Breast epithelium (tissue), 4 donors: ENCODE measurements at places on chromosomes 7 and 10. TPM values are rescaled to one million over a fixed set of nuclear protein-coding genes. Genes with fewer than 3 reads are reported as not detected.

GRCh38 chr7:70298780-70299471 lies 700.7 kb downstream of the AUTS2 start:
- no peak for DNase-seq

DNA sequence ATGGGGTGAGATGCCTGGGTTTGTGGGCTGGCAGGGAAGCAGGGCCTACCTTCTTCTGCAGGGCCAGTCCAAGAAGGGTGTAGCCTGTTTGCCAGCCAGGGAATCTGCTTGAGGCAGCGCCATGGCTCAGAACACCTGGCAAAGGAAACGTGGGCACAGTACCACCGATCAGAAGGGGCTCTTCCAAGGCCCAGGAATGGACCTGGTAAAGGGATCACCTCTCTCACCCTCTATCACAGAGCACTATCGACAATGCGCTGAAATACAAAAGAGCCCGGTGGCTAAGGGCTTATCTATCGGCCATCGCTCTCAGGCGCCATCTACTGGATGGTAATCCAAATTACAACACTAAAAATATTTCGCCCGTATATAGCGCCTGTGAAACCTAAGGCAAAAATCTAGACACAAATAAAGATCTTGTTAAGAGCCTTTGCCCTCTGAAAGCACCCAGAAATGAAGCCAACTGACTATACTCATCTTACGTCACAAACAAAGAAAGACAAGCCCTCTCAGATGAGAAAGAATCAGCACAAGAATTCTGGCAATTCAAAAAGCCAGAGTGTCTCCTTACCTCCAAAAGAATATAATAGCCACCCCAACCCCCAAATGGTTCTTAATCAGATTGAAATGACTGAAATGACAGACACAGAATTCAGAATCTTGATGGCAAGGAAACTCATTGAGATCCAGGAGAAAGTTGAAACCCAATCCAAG lies 217.8 kb upstream of the HPS1 start:
- DNase-seq = no peak

DNA sequence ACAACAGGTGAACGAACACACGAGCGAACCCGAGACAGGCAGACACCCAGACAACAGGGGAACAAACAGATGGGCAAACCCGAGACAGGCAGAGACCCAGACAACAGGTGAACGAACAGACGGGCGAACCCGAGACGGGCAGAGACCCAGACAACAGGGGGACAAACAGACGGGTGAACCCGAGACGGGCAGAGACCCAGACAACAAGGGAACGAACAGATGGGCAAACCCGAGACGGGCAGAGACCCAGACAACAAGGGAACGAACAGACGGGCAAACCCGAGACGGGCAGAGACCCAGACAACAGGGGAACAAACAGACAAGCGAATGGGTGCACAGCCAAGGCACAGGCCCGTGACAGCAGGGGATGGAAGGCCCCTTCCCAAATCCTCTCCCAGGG lies 264.7 kb downstream of the ELFN1 start:
- no peak for DNase-seq

Gene UTF1
- not detected for total RNA-seq

GRCh38 chr10:31207636-31208035 lies 111.4 kb upstream of the ZEB1 start:
- DNase-seq = no peak

DNA sequence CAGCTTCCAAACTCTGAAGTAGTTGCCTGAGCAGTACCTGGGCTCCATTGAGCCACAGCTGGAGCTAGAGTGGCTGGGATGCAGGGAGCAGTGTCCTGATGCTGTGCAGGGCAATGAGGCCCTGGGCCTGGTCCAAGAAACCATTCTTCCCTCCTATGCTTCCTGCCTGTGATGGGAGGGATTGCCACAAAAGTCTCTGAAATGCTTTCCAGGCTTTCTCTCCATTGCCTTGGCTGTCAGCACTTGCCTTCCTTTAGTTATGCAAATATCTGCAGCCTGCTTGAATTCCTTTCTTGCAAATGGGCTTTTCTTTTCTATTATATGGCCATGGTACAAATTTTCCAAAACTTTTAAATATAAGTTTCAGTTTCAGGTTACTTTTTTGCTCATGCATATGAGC lies 972.2 kb upstream of the MBL2 start:
- DNase-seq = no peak

- DNase-seq = no peak
Observed at GRCh38 chr10:110843031-110843430, 28.7 kb upstream of the PDCD4 start.

Gene UPK3B
- total RNA-seq = 5.9 TPM

DNA sequence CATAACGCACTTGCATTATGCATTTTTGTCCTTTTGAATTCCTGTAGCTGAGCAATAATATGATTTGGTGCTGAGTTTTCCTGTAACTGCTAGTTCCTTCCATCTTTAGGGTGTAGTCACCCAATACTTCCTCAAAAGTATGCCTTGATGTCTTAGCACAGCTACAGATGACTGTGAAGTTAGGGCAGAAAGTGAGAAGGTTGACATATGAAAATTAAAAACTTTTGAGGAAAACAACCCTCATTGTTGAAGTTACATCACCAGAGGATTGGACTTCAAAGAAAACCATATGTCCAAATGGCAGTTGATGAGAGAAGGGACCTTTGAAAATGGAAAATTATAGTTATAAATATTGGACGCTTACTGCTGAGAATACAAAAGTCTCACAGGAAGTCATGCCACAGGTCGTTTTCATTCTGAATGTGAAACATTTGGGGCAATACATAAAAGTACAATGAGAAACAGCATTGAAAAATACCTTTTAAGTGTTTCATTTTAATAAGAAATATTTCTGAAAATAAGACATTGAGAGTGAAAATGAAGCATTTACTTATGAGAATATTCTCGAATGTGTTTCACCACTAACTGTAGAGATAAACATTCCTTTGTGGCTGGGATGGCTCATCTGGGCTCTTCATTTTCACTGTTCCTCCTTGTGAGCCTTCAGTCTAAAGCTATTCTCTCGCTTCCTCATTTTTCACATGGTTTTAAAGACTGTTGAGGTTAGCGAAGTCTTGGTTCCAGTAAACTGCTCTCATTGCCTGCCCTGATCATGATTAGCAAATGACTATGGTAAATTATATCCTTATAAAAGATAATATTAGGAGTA lies 61.4 kb upstream of the NME8 start:
- DNase-seq = no peak

DNA sequence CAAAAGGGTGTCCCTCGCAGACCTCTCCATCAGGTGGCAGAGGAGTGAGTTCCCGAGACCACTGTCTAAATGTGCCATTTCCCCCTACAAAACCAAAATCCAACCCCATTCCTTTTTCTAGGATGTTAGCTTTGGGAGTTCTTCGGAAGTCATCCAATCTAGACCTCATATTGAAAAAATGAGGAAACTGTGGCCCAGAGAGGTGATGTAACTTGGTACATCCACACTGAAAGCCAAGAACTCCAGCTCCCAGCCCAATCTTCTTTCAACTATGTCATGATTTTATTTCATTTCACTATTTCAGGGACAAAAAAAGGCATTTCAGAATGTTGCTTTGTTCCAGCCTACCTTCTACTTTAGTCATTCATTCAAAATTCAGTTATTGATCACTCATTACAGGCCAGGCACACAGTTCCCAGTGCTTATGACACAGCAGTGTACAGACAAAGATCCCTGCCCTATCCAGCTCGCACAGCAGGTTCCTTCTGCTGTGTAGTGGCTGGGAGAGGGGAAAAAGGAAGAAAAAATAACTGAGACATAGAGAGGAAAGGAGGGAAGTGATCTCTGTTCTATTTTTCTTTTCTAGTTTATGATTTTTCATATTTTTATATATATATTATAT lies 35.8 kb downstream of the SCRN1 start:
- no peak for DNase-seq

Gene EPC1
- 60.0 TPM for total RNA-seq

DNA sequence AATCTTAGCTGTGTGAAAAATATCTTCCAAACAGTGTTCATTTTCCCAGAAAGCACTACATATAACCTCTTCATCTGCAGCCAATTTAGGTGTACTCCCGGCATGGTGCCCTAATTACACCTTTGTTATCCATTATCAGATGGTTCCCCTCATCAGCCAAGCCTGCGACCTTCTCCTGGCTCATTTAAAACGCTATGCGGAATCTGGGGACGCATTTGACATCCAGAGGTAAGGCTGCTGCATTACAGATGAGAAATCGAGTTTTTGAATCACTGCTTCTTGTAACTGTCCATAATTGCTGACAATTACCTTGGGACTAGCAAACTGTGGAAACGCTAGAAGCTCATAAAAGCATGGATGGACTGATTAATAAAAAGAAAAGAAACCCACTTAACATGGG lies 109.5 kb downstream of the PARP12 start:
- no peak for DNase-seq

GRCh38 chr7:100585511-100586265 lies at the start of gene LRCH4:
Gene LRCH4, minus strand, starts transcription at chr7:100586129. Its CDS starts 29 bp downstream, at chr7:100586100.
- peak; percentile 56 for DNase-seq

GRCh38 chr10:6065835-6066234 lies 3.7 kb upstream of the IL2RA start:
- DNase-seq = no peak

- DNase-seq = no peak
Observed at GRCh38 chr7:103240806-103241205, 56.4 kb upstream of the PMPCB start.

- DNase-seq = no peak
Observed at GRCh38 chr7:111229916-111230315, 139.0 kb downstream of the LRRN3 start.

DNA sequence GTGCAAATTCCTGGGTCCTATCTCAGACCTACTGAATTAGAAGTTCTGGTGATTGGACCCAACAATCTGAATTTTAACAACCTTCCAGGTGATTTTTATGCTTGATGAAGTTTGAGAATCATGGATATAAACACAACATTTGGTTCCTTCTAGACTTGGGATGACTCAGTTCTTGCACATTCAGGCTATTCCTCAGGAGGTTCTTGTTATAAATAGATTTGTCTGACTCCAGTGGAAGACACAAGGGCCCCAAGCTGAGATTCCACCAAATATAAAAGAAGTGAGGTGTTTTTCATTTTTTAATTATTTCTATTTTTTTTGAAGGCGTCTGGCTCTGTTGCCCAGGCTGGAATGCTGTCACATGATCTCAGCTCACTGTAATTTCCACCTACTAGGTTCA lies 9.4 kb upstream of the TAS2R16 start:
- no peak for DNase-seq

GRCh38 chr10:72746426-72747363 lies 54.8 kb downstream of the MCU start:
- DNase-seq = no peak

DNA sequence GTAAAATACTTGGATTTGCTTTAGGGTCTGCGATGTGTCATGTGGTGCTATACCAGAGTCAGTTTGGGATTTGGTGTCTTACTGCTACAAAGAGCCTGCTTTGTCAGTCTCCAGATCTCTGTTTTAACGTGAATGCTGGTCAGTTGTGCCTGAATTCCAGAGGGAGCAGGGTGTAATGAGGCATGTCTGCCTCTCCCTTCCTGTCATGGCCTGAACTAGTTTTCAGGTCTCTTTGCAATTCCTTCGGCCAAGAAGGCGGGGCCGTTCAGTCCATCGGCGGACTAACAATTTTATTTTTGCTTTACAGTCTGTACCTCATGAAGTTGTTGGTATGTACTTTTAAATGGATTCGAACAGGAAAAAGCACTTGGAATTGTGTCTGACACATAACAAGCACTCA lies 465.1 kb upstream of the ADARB2 start:
- DNase-seq = no peak

- DNase-seq = no peak
Observed at GRCh38 chr10:26336979-26337378, 101.2 kb upstream of the APBB1IP start.

GRCh38 chr7:84524714-84525694 lies 330.4 kb upstream of the SEMA3A start:
- DNase-seq = no peak

Gene TMEM26
- 19.0 TPM for total RNA-seq

Gene KIF5B
- total RNA-seq = 115 TPM

GRCh38 chr7:73391396-73391795 lies 42.2 kb upstream of the FZD9 start:
- no peak for DNase-seq

Gene CRCP
- total RNA-seq = 49.8 TPM

DNA sequence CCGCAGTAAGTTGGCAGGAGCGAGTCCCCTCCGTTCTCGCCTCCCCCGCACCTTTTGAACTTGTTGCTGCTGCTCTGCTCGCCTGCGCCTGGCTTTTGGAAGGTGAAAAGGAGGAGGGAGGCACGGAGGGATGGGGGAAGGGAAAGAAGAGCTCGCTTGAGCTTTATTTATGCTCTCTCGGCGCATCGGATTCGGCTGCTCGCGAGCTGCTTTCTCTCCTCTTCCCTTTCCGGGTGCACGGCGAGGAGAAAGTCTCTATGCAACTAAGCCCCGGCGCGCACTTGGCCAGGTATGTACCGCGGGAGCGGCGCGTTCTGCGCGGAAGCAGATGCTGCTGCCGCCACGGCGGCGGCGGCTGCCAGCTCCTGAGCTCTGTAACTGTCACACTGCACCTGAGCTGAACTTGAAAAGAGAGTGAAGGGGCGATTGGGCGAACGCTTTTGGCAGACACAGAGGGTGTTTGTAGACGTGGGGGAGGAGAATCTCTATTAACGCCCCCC lies 551 bp downstream of the KCND2 start:
- no peak for DNase-seq
